Esophagus muscularis mucosa (tissue), 4 donors: ENCODE measurements at places on chromosomes 5 and 9. TPM values are rescaled to one million over a fixed set of nuclear protein-coding genes. Genes with fewer than 3 reads are reported as not detected.

- H3K4me1 ChIP-seq = peaks cover 77% of the 10 kb centered on the region
- DNase-seq = no peak
- H3K27ac ChIP-seq = peak overlapping the region; percentile 87
- H3K27me3 ChIP-seq = no peaks in the 10 kb centered on the region
- no peaks in the 10 kb centered on the region for H3K36me3 ChIP-seq
These were observed 13.2 kb downstream of the ENG start for GRCh38 chr9:127841087-127841835.

- peaks cover 18% of the 10 kb centered on the region for H3K4me1 ChIP-seq
- H3K27ac ChIP-seq = no peak overlapping the region
- H3K27me3 ChIP-seq = no peaks in the 10 kb centered on the region
- no peak for DNase-seq
These were observed 49.5 kb downstream of the RCL1 start for GRCh38 chr9:4842213-4842612.

GRCh38 chr5:37722236-37723161 lies 117.3 kb downstream of the GDNF start:
- H3K36me3 ChIP-seq = peaks cover 6% of the 10 kb centered on the region
- H3K27ac ChIP-seq = no peak overlapping the region
- DNase-seq = no peak
- H3K4me1 ChIP-seq = peaks cover 14% of the 10 kb centered on the region

DNA sequence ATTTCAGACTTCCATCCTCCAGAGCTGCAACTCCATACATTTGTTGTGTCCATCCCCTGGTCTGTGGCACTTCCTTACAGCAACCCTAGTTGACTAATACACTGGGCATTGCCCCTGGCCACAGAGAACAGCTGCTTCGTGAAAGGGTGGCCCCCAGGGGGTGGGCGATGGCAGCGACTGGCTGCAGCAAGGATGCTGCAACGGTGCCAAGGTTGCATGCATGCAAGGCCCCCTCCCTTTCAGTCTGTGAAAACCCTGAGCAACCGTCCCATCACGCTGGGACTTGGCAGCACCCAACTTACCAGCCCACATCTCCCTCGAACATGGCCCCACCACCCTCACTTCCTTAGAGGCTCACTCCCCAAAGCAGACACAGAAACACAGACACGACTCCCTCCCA lies 162.5 kb downstream of the MED10 start:
- H3K4me1 ChIP-seq = no peaks in the 10 kb centered on the region
- no peak for DNase-seq
- no peak overlapping the region for H3K4me3 ChIP-seq
- H3K27me3 ChIP-seq = no peaks in the 10 kb centered on the region
- no peak overlapping the region for H3K27ac ChIP-seq

GRCh38 chr5:113090336-113091106 lies 113.9 kb downstream of the DCP2 start:
- DNase-seq = no peak
- H3K36me3 ChIP-seq = no peaks in the 10 kb centered on the region
- no peak overlapping the region for H3K27ac ChIP-seq

GRCh38 chr5:130955041-130955440 lies 210.0 kb downstream of the HINT1 start:
- no peaks in the 10 kb centered on the region for H3K4me1 ChIP-seq
- no peak for DNase-seq
- no peak overlapping the region for H3K27ac ChIP-seq
- H3K4me3 ChIP-seq = no peak overlapping the region
- H3K36me3 ChIP-seq = no peaks in the 10 kb centered on the region
- no peaks in the 10 kb centered on the region for H3K27me3 ChIP-seq

DNA sequence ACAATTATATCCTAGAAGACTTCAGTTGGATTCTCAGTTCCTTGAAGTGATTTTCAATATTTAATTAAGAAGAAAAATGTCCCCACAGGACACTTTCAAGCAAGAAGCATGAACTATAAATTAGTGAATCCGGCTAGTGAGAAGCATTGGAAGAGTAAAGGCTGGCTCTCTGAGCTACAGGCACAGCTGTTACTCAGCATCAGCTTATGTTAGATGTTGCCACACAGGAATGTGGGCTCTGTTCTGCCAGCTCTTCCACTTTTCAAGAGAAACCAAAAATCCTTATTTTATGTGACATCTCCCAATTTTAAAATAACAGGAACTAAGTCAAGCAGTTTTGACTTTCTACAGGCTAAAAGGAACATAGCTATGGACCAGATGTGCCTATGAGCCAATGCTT lies 14.9 kb downstream of the ZNF474 start:
- H3K4me1 ChIP-seq = no peaks in the 10 kb centered on the region
- no peak for DNase-seq
- H3K27me3 ChIP-seq = no peaks in the 10 kb centered on the region
- H3K36me3 ChIP-seq = no peaks in the 10 kb centered on the region

DNA sequence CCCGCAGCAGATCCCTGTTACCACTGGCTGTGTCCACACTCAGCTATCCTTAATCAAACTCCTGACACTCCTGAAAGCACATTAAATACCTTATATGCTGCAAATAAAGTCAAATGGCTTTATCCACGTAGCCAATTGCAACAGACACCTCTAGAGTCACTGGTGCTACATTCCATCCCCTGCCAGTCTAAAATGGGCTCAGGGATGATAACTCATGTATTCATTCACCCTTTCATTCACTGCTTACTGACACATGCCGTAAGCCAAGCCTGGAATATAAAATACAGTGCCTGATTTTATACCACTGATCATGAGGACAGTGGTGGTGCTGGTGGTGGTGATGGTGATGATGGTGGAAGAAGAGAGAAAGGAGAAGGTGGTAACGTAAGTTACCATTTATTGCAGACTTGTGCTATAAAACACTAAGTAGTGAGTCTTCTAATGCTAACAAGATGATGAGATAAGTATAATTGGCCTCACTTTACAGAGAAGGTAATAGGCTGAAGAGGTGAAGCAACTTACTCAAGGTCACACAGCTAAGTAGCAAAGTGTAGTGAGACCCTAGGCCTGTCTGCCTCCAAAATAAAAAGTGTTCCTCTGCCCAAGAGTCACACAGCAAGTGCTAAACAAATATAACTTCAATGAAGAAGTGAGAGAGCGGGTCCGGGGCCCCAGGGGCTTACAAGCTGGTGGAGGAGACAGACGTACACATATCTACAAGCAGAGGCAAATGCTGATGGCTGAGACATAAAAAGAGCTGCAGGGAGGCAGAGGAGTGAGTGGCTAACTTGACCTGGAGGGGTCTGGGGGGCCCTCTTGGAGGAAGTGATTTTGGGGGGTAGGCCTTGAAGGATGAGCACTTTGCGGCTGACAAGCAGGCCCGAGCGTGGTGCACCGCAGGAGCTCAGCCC lies 1.2 kb downstream of the TTLL11 start:
- no peaks in the 10 kb centered on the region for H3K27me3 ChIP-seq
- H3K36me3 ChIP-seq = no peaks in the 10 kb centered on the region

- no peaks in the 10 kb centered on the region for H3K27me3 ChIP-seq
- peaks cover 55% of the 10 kb centered on the region for H3K4me1 ChIP-seq
- no peak overlapping the region for H3K4me3 ChIP-seq
- peaks cover 18% of the 10 kb centered on the region for H3K36me3 ChIP-seq
These were observed 3.2 kb downstream of the RAB24 start for GRCh38 chr5:177300236-177300880.

- H3K36me3 ChIP-seq = peaks cover 4% of the 10 kb centered on the region
- no peaks in the 10 kb centered on the region for H3K27me3 ChIP-seq
- no peak for DNase-seq
- H3K27ac ChIP-seq = no peak overlapping the region
- no peaks in the 10 kb centered on the region for H3K4me1 ChIP-seq
These were observed 9.5 kb downstream of the FBXO10 start for GRCh38 chr9:37566716-37567115.

DNA sequence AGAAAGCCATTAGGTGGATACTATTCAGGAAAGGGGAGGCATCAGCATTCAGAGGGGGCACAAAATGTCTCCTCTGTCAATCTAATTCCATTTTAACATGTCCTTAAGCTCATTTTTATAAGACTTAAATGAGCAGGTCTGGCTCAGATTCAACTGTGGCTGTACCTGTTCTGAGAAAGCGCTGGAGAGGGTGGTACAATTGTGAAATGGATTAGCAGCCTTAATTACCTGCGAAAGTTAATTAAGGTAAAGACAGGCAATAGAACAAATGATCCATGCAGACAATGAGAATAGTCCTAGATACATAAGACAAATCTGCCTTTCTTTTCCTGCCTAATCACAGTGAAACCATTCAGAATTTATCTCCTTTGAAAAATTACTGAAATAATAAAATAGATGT lies 96.2 kb downstream of the TAF11L14 start:
- no peak for DNase-seq
- H3K27me3 ChIP-seq = no peaks in the 10 kb centered on the region
- no peak overlapping the region for H3K4me3 ChIP-seq
- H3K4me1 ChIP-seq = no peaks in the 10 kb centered on the region
- H3K36me3 ChIP-seq = no peaks in the 10 kb centered on the region

DNA sequence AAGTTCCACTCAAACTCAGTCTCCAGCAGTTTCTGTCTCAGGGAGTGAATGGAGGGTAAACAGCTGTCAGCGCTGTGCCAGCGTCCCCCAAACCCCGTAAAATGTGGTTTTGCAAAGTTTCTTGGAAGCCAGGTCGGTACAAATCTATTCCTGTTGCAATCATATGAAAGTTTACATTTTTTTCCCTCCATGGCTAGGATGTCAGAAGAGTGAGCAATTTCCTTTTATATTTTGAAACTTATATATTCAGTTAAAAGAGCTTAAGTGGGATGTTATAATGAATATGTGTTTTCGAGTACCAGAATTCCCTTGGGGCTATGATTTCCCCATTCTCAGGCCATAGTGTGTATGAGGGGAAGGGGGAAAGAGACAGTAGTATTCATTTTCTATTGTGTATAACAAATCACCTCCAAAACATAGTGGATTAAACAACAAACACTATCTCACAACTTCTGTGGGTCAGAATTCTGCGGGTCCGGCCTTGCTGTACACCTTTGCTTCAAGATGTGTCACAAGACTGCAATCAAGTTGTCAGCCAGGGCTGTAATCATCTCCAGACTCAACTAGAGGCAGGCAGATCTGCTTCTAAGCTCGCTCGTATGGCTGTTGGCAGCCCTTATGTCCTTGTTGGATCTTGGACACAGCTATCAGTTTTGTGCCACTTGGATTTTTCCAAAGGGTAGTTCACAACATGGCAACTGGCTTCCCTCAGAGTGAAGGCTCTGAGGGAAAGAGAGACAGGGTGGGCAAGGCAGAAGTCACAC lies 107.4 kb downstream of the SNX18 start:
- no peaks in the 10 kb centered on the region for H3K27me3 ChIP-seq
- no peak overlapping the region for H3K4me3 ChIP-seq
- H3K36me3 ChIP-seq = no peaks in the 10 kb centered on the region
- H3K27ac ChIP-seq = no peak overlapping the region

DNA sequence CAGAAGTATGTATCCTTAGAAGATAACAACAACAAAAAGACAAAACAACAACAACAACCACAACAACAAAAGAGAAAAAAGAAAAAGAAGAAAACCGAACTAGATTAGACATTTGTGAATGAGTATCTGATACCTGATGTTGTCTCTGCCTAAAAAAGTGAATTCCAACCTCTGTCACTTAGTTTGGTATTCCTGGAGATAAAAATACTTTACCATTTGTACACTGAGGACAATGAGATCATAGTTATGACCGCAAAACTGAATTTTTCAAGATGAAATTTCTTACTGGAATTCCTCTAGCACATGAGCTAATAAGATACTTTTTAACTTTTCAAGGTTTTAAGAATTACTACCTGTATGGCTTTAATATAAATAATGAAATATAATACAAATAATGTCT lies 54.5 kb downstream of the ALDH1A1 start:
- no peak for DNase-seq
- no peaks in the 10 kb centered on the region for H3K36me3 ChIP-seq

SPINK7 gene
- not detected for total RNA-seq

PIP5KL1 gene
- 2.1 TPM for total RNA-seq

- DNase-seq = peak; percentile 42
- H3K4me1 ChIP-seq = no peaks in the 10 kb centered on the region
- no peak overlapping the region for H3K27ac ChIP-seq
These were observed 38.9 kb downstream of the ADAMTS16 start for GRCh38 chr5:5179079-5179478.

GRCh38 chr5:25641124-25641523 lies 996.3 kb upstream of the CDH10 start:
- no peaks in the 10 kb centered on the region for H3K4me1 ChIP-seq
- no peak overlapping the region for H3K27ac ChIP-seq
- no peak overlapping the region for H3K4me3 ChIP-seq
- H3K36me3 ChIP-seq = no peaks in the 10 kb centered on the region
- no peaks in the 10 kb centered on the region for H3K27me3 ChIP-seq

GRCh38 chr5:80082731-80083100 lies 47.6 kb downstream of the THBS4 start:
- H3K4me1 ChIP-seq = peaks cover 6% of the 10 kb centered on the region
- H3K36me3 ChIP-seq = peaks cover 16% of the 10 kb centered on the region
- DNase-seq = no peak
- H3K27ac ChIP-seq = peak overlapping the region; percentile 66
- no peaks in the 10 kb centered on the region for H3K27me3 ChIP-seq
- peak overlapping the region; percentile 24 for H3K4me3 ChIP-seq

SPATA31A1 gene
- total RNA-seq = not detected

- H3K4me3 ChIP-seq = no peak overlapping the region
- no peak for DNase-seq
- H3K27me3 ChIP-seq = no peaks in the 10 kb centered on the region
- H3K4me1 ChIP-seq = no peaks in the 10 kb centered on the region
- no peaks in the 10 kb centered on the region for H3K36me3 ChIP-seq
- H3K27ac ChIP-seq = no peak overlapping the region
These were observed 394.5 kb downstream of the ARHGEF28 start for GRCh38 chr5:74020503-74020902.

GRCh38 chr9:16712787-16713186 lies 157.7 kb downstream of the BNC2 start:
- H3K4me1 ChIP-seq = peaks cover 34% of the 10 kb centered on the region
- no peak overlapping the region for H3K27ac ChIP-seq
- no peaks in the 10 kb centered on the region for H3K36me3 ChIP-seq
- no peaks in the 10 kb centered on the region for H3K27me3 ChIP-seq
- no peak for DNase-seq

DNA sequence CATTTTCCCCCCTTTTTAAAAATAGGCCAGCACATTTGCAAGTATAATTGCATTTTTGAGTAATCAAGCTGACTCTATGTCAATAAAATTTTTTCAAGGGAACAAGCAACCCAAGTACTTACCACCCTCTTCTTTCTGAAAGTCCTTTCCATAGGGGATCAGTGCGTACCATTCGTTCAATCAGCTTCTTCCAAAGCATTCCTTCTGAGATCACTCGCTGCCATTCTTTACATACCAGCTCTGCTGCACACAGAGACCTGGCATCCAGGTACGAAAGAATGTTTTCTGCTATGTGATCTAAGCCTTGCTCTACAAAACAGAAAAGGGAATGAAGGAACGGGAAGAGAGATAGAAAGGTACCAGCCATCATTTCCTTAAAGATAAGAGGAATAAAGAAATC lies 106.6 kb downstream of the FBXW11 start:
- no peaks in the 10 kb centered on the region for H3K4me1 ChIP-seq
- no peak overlapping the region for H3K27ac ChIP-seq
- DNase-seq = no peak
- H3K4me3 ChIP-seq = no peak overlapping the region
- H3K27me3 ChIP-seq = no peaks in the 10 kb centered on the region

MOCS2 gene
- total RNA-seq = 122 TPM
